T-helper 1 cell treated with Interleukin-12 subunit alpha and Interleukin-12 subunit beta and Interleukin-4 antibody, amounts not matched to agents 30 ng/mL and 1 ng/mL, for 36 hours (primary cell): ENCODE measurements at places on chromosomes 13 and 19. TPM values are rescaled to one million over a fixed set of nuclear protein-coding genes. Genes with fewer than 3 reads are reported as not detected.

Gene KLHL1
- not detected in 2 replicates for total RNA-seq

Gene TMPRSS9
- not detected in 2 replicates for total RNA-seq

Gene TEX26
- not detected in 2 replicates for total RNA-seq

Gene FREM2
- total RNA-seq: 0.15 TPM in 2 replicates

Gene PPP1R15A
- total RNA-seq: 37.9 and 38.1 TPM in 2 replicates

Gene DCT
- 0.20 and 0.61 TPM in 2 replicates for total RNA-seq

Gene COQ8B
- total RNA-seq: 28.9 and 33.5 TPM in 2 replicates

Gene IL11
- 0.51 and 0.74 TPM in 2 replicates for total RNA-seq

Gene PSPN
- total RNA-seq: 1.8 and 1.9 TPM in 2 replicates

Gene ZNF763
- total RNA-seq: 1.1 and 1.7 TPM in 2 replicates

Gene PRSS57
- not detected in 2 replicates for total RNA-seq

Gene UHRF1
- 97.2 and 102 TPM in 2 replicates for total RNA-seq

Gene PNMA8B
- not detected in 2 replicates for total RNA-seq

Gene TMEM255B
- total RNA-seq: 2.3 TPM in 2 replicates

Gene KIR3DL2
- 0.80 and 0.96 TPM in 2 replicates for total RNA-seq

Gene MADCAM1
- total RNA-seq: 0.22 and 0.51 TPM in 2 replicates

Gene POLRMT
- 62.7 and 63.4 TPM in 2 replicates for total RNA-seq

Gene B3GLCT
- 4.8 TPM in 2 replicates for total RNA-seq

Gene RXFP2
- not detected in 2 replicates for total RNA-seq

Gene NLRP11
- not detected in 2 replicates for total RNA-seq

Gene ZNF285
- total RNA-seq: 0.05 TPM in 1 of 2 replicates, not detected in the other

Gene PRR36
- 0.22 and 0.34 TPM in 2 replicates for total RNA-seq

Gene ZIK1
- total RNA-seq: 5.5 and 7.0 TPM in 2 replicates

Gene ZSCAN18
- 4.3 and 5.0 TPM in 2 replicates for total RNA-seq

Gene CGB7
- not detected in 2 replicates for total RNA-seq

Gene C19orf73
- 0.98 and 1.1 TPM in 2 replicates for total RNA-seq
